SK-N-DZ (cell line): ENCODE measurements at places on chromosomes 3 and 15.

- DNase-seq, result no peak
Measured at GRCh38 chr3:182959474-182960350, 20.6 kb downstream of the DCUN1D1 start.

DNA sequence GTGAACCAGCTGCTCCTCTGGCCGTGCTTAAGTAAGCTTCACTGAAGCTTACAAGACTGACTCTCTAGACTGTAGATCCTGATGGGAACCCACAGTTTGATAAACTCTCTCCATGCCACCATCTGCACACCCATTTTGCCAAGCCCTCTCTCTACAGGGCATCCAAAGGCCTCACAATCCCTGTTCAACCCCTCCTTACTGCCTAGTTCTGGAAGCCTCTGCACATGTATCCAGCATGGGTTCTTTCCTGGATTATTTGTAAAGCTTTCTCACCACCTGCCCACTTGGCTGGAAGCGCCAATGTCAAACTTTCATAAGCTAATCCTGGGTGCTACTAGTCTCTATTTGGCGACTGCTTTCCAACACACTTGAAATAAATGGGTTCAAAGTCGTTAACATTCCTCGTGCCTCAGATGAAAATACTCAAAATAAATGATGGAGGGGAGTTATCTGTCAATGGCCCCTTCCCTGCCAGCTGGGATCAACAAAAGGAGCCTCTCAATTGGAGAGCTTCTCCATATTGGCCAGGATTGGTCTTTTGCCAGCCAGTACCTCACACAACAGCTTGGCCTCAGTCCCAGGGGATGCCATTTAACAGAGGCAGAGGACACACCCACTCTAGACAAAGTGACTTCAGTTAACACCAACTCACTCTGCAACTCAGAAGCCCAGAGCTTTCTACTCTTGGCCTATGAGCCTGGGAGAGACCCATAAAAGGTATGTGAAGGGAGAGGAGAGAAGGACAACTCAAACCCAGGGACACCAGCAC is 48.1 kb downstream of the SH3BP5 start:
- DNase-seq, result no peak

DNA sequence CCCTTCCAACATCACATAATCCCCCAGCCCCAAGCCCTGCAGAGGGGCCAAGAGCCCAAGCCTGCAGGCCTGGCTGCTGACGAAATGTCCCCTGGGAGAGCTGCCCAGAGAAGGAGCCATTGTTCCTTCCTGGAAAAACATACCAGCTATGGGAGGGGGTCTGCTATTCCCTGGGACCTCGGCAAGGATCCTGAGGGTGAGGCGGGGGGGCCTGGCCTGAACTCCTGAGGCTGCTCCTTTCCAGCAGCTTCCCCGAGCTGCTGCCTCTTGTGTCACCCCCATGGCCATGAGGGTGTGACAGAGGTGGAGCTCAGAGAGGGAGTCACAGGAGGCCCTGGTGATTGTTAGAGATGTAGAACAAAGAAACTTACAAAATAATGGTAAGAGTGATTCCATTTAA is 12.9 kb downstream of the LOXL1 start:
- DNase-seq, result no peak

- DNase-seq, result peak; percentile 29
Measured at GRCh38 chr3:184110316-184110725, 13.5 kb downstream of the HTR3E start.

- DNase-seq, result no peak
Measured at GRCh38 chr3:53885239-53885638, 3.3 kb upstream of the ACTR8 start.

- no peak for DNase-seq
Measured at GRCh38 chr15:91541286-91541685, 312.2 kb upstream of the SLCO3A1 start.

- DNase-seq, result no peak
Measured at GRCh38 chr15:29818141-29818540, 4.1 kb downstream of the TJP1 start.

DNA sequence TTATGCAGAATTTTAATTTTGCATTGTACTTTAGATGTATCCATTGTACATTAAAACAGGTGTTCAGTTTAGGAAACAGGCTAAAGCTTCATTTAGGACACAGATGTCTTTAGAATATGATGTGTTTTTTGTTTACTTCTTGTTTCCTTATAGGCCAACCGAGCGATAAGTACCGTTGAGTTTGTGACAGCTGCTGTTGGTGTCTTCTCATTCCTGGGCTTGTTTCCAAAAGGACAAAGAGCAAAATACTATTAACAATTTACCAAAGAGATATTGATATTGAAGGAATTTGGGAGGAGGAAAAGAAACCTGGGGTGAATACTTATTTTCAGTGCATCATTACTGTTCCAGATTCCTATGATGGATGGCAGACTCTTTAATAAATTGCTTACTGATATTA is 29.4 kb downstream of the PLAAT1 start:
- DNase-seq, result no peak

GRCh38 chr15:48426044-48426443 is 94.8 kb downstream of the DUT start:
- no peak for DNase-seq

GRCh38 chr3:57971975-57972374 is 36.2 kb upstream of the FLNB start:
- DNase-seq, result no peak

DNA sequence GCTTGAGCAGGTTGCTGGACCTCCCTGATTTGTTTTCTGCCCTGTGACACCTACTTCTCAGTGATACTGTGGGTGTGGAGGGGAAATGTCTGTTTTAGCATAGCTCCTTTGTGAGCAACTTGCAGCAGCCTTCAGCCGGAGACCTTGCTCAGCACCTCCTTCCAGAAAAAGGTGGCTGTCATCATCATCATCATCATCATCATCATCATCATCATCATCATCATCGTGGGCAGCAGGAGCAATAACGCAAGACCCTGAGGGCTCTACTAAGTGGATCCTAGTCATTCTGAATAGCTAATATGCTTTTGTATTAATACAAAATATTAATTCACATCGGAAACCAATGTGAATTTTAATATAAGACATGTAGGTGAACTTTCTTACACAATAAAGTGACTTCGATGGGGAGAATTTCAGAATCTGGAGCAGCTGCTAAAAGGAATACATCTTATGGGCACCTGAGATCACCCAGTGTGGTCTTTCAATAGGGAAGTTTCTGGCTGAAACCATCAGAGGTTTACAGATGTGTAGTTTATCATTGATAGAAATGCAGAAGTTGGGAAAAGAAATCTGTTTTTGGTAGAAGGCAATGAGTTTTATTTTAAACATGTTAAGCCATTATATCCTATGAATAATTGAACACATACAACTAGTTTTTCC is 8.6 kb downstream of the GABRR3 start:
- DNase-seq, result no peak

DNA sequence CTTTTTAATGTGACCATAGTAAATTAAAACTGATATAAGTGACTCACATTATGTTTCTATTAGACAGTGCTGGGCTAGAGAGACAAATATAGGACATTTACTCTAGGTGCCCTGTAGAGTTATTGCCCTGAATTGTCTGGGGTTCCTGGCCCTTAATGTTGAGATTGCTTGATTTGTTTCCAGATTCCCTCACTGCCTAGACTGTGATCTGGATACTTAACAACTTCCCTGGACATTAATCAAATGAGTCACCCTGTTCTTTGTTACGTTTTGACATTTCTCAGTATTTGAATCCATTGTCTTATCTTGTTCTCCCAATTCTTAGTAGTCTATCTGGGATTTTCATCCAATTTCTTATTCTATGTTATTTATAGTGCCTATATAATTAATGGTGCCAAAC is 65.8 kb downstream of the DTWD1 start:
- DNase-seq, result no peak

GRCh38 chr3:134054231-134054630 is 24.5 kb upstream of the SLCO2A1 start:
- DNase-seq, result no peak

DNA sequence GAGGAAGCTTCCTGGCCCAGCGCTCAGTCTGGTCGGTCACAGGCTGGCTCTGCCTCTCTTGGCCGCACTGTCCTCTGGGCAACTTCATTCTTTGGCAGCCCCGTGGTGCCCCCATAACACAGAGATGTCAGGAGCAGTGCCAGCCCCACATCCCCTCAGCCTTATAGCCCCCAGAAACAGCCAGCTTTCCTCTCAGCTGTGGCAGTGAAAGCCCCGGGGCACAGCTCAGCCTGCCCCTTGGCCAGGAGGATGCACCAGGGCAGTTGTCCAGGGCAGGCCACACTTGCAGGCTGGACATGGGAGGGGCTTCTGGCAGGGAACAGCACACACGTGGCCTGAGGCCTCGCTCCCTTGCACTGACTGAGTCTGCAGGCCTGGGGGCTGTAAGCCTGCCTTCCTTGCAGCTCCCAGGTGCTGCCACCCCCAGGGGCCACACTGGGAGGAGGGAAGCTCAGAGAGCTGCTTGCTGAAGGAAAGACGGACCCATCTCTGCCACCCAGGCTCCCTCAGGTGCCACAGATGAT is 10.3 kb upstream of the RHO start:
- DNase-seq, result no peak

DNA sequence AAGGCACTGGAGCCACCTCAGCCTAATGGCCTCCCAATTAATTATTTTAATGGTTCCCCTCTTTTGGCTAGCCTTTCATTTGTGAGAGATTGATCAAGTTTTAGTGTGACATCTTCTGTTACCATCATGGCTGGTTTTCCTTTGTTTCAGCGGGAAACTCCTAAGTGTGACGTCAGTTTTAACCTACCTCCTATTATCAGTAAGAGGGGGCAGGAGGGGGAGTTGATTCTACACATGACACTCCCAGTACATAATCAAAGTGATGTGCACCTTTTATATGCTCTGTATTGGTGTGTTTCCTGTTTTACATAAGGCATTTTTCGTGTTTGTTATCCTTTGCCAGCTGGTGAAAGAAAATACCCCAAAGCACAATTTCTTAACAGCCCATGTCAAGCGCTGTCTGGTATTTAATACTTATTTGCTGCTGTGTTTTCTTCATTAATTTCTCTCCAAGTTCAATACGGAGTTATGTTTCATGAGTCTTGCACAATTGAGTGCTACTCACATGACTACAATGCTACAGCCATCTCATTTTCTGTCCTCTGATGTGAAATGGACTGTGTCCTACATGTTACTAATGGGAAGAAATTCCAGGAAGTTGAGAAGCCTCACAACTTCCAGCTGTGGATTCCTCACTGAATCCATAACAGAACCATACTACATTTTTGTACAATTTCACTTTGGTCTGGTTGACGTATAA is 52.2 kb upstream of the POLR2M start:
- DNase-seq, result no peak

GRCh38 chr3:182393830-182394367 is 399.4 kb upstream of the ATP11B start:
- no peak for DNase-seq

GRCh38 chr3:126435456-126436315 is 40.0 kb downstream of the ZXDC start:
- DNase-seq, result no peak

- DNase-seq, result no peak
Measured at GRCh38 chr15:84791763-84792162, 25.4 kb upstream of the ALPK3 start.

GRCh38 chr3:34109846-34110245 is 311.4 kb downstream of the PDCD6IP start:
- no peak for DNase-seq

- no peak for DNase-seq
Measured at GRCh38 chr3:178367817-178368617, 168.2 kb upstream of the KCNMB2 start.

DNA sequence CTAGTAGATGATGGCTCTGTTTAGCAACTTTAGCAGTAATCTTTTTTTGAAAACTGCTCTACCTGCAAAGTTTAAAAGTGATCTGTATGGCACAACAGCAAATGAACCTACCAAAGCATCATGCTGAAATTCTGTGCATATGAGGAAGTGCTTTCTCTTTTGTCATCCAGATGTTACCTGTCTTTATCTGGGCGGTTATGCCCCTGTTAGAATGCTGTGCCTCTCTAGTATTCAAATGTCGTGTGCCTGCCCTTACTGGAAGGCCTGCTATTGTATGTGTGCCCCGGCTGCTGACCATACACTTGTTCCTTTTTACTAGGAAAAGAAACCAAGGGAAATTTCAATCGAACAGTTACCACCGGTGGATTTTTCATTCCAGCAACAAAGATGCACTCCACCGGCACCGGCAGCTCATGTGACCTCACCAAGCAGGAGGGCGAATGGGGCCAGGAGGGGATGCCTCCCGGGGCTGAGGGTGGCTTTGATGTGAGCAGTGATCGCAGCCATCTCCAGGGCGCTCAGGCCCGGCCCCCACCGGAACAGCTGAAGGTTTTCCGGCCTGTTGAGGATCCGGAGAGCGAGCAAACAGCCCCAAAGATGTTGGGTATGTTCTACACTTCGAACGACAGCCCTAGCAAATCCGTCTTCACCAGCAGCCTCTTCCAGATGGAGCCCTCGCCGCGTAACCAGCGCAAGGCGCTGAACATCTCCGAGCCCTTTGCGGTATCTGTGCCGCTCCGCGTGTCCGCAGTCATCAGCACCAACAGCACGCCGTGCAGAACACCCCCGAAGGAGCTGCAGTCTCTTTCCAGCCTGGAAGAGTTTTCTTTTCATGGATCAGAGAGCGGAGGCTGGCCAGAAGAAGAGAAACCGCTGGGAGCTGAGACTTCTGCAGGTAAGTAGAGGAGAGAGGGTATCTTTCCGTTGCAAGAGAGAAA is 61.6 kb downstream of the TMEM39A start:
- DNase-seq, result no peak

GRCh38 chr15:39279311-39279710 is 301.6 kb upstream of the THBS1 start:
- no peak for DNase-seq

DNA sequence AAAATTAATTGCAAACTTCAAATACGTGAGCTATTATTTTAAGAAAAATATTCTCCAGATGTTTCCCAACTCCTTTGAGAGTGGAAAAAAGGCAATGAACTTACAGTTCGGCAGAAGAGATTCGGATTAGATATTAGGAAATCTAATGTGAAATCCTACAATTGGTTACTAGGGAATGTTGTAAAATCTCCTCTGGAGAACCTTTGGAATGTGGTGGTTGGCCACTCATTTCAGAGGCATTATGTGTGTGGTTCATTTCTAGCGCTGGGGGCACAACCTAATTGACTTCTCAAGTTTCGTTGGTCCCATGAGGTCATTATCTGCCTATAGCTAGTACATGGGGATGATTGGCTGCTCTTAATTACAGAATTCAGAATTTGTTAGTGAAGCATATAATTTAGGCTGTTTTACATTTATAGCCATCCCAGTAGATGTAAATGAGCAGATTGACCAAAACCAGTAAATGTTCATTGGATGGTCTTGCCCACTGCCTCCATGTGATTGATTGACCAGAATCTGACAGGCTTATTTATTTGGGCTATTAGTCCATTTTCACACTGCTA is 34.6 kb upstream of the CMSS1 start:
- no peak for DNase-seq

- no peak for DNase-seq
Measured at GRCh38 chr3:158696618-158697017, 24.2 kb upstream of the LXN start.
